Mammary epithelial cell (primary cell): ENCODE measurements at places on chromosomes 11 and 22. TPM values are rescaled to one million over a fixed set of nuclear protein-coding genes. Genes with fewer than 3 reads are reported as not detected.
A peak's percentile ranks its signal among the peaks of the same experiment; 100 is the strongest.

Gene OR51B5
- not detected for polyA plus RNA-seq

Gene FOLR1
- polyA plus RNA-seq = 2.1 TPM

Gene BTG4
- polyA plus RNA-seq = 0.23 TPM

Gene GSTT2B
- polyA plus RNA-seq = 3.4 TPM

Gene BDNF
- polyA plus RNA-seq = 0.74 TPM

Gene YAP1
- polyA plus RNA-seq = 124 TPM

DNA sequence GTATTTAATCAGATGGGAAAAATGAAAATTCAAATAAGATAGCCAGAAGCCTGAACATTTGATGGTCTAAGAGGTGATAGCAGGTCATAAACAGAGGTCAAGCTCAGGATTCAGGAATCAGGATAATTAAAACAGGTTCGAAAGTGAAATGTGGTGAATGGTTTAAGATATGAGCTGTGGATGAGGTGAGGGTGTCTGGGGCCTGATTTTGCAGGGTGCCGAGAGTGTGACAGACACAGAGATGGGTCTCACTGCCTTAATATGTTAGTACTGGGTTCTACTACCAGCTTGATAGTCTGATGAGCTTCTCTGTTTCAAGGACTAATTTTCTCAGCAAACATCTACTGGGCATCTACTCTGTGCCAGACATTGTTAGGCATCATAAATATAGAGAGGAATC is 19.9 kb upstream of the EMSY start:
- no peak for DNase-seq

- DNase-seq = no peak
These were observed 17.8 kb upstream of the ST3GAL4 start for GRCh38 chr11:126337474-126338241.

DNA sequence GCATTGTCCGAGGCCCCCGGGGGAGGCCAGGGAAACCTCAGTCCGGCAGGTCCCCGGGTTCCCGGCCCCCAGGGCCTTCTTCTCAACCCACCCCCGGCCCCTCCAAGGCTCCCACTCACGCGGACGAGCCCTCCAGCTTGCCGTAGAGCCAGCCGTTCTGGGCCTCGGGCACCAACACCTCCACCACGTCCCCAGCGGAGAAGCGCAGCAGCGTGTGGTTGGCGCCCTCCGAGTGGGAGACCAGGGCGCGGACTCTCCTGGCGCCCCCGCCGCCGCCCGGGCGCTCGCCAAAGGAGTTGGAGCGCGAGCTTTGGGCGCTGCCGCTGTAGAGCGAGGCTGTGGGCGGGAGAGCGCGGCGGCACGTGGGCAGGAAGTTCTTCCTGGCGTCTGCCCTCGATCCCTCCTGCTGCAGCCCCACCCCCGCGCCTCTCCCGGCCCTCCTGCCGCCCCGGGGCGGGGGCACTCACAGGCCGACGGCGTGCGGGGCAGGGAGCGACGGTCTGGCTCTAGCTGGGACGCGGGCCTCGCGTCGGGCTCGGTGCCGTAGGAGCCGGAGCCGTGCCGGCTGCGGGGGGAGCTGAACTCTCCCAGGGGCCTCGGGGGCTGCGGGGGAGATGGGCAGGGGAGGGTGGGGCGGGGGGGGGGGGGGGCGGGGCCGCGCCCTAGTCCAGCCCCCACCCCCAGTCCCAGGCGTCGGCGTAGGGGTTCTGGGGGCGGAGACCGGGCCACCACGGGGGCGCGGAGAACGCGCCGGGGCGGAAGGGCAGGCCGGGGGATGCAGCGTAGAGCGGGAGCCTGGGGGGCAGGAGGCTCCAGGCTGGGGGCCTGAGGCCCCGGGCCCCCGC is 4.9 kb upstream of the SLC16A8 start:
- peak; percentile 45 for DNase-seq

- DNase-seq = no peak
These were observed 330.4 kb downstream of the TMEM135 start for GRCh38 chr11:87368151-87368550.

GRCh38 chr11:12922418-12922817 is 86.7 kb upstream of the RASSF10 start:
- DNase-seq = peak; percentile 19

- DNase-seq = no peak
These were observed 9.7 kb upstream of the UBASH3B start for GRCh38 chr11:122645847-122646246.

DNA sequence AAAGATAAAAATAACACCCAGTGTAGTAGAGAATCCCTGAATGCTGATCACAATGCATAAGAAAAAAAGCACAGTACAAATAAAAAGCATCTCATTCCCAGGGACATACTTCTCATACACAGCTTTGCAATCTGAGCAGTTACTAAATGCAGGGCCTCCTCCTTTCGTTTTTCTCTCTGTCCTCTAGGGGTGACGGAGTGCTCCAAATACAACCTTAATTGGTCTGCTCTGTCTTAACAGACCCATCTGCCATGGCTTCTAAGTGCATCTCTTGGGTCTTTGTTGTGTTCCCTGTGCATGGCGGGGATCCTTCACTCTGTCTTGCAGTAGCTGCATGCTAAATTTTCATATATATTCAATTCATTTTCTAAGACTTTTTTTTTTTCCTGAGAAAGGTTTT is 1114.2 kb upstream of the RAG2 start:
- no peak for DNase-seq

DNA sequence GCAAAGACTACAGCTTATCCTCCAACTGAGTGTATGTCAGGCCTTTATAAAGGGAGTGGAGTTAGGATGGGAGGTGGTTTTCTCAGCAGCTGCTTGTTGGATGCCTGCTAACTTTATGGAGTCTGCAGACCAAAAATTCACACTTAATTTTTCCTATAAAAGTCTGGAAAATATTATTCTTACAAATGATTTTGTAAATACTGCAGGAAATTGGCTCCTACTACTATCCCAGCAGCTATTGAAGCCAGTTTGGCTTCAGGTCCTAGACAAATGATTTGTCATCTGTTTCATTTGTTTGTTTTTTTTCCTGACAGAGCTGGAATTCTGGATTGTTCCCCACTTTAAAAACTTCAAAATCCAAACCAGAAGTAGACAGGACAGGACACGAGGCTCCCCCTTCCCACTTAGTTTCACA is 292.5 kb downstream of the TMEM135 start:
- DNase-seq = no peak

GRCh38 chr11:16853266-16853665 is 114.8 kb downstream of the C11orf58 start:
- no peak for DNase-seq

GRCh38 chr11:122293296-122294023 is 177.4 kb upstream of the BLID start:
- peak; percentile 5 for DNase-seq

DNA sequence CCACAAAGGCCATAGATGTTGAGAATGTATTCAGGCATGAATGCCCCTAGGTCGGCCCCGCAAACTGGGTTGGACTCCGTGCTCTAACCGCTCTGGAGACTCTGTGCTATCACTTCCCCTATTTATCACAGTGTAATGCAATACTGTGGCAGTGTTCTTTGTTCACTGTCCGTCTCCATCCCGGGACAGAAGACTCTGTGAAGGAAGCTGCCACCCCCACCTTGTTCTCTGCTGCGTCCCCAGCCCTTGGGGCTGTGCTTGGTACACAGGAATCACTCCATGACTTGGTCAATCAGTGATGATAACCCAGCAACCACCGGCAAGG is 57.6 kb downstream of the TSPAN18 start:
- no peak for DNase-seq

DNA sequence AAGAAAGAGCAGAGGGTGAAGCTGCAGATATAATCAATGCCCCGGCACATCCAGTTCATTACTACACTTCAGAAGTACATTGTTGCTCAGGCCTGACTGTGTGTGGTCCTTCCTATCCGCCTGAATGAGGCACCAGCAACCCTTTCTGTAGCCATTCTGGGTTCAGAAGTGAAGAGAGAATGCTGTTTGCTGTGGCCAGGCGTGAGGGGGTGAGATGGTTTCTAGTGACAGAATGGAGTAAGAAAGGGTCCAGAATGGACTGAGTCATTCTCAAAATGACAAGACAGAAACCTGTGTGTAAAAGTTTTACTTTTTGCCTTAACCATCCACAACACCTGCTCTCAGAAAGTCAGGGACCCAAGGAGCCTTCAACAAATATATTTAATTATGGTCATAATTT is 334.8 kb downstream of the GUCY1A2 start:
- DNase-seq = no peak

DNA sequence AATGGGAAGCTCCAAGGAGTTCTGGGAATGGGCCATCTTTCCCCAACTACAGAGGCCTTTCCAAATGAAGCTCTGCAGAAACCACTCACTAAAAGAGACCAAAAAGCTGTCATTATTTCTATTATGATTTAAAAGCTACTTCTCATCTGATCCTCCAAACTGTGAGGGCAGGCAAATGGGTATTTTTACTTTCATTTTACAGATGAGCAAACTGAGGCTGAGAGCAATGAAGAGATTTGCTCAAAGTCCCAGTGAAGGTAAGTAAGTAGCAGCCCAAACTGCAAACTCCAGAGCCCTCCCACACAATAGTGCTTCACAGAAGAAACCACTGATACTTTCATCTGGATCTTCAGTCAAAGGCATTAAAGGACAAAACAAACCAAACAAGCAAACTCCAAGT is 1.4 kb downstream of the RSPH14 start:
- DNase-seq = no peak

DNA sequence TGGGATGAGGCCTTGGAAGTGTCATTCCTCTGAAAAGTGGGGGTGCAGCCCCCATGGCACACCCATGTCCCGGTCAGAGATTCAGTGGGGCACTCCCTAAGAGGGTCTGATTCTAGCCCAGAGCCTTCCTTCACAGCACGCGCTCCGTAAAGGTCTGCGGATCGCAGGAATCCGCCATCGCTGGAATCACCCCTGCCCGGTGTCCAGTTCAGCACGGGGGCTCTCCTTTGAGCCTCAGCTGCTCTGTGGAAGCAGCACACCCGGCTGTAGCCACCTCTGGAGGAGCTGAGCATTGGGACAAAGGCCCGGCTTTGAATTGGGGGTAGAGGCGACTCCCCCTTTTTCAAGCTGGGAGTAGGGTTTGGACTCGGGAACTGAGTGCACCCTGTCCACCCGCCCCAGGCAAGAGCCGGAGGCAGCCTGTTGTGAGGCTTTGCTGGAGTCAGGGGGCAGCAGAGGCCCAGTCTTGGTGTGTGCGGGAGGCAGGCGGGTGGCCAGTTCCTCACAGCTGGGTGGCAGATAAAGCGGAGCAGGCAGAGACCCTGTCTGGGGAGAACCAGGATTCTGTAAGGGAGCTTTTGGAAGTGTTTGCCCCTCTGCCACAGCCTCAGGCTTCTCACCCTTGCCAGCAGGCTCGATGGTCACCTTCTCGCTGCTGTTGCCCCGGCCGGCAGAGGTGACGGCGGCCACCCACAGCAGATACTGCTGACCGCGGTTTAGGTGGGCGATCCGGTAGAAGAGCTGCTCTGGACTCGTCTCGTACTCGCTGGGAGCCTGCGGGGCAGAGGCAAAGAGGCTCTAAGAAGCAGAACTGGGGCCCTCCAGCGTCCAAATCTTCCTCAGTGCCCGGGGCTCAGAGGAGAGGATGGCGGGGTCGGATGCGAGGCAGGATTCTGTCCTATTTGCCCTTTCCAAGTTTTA is 115.9 kb downstream of the CEP164 start:
- no peak for DNase-seq

- DNase-seq = no peak
These were observed 152.9 kb downstream of the CACNA1I start for GRCh38 chr22:39723463-39723862.

GRCh38 chr11:3964056-3964455 is 108.6 kb downstream of the STIM1 start:
- no peak for DNase-seq

DNA sequence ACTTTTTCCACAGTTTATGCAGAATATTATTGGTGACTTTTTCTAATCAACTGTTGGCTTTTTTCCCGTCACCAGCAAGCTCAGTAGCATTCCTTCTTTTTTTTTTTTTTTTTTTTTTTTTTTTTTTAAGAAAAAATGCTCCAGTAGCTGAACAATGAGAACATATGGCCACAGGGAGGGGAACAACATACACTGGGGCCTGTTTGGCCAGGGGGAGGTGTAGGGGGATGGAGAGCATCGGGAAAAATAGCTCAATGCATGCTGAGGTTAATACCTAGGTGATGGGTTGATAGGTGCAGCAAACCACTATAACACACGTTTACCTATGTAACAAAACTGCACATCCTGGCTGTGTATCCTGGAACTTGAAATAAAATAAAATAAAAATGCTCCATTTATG is 82.5 kb downstream of the ARHGAP42 start:
- DNase-seq = no peak

DNA sequence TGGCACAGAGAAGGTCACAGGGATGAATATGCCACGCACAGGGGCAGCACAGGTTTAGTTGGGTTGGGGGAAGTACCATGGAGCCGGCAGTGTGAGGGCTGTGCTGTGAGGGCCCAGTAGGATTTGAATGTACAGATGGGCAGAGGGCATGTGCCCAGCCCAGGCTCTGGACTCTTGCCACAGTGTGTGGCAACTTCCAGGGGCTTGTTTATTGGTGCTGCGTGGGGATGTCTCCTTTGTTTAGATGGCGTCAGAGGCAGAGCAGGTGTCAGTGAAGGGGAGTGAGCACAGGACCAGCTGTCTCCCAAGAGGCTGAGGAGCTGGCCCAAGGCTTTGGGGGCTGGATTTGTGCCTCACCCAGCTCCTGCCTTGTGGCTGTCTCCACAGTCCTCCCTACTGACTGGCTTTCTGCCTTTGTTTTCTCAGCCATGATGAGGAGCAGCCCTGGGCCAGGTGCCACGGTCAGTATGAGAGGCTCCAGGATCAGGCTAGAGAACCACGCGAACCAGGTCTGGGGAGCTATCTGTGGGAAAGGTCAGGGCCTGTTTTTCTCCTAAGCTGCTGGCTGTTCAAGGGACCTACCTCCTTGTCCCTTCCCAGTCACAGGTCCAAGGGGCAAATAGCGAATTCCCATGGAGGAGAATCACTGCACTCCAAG is 21.9 kb downstream of the SUN2 start:
- DNase-seq = no peak

GRCh38 chr11:61071208-61071681 is 31.0 kb upstream of the CD5 start:
- DNase-seq = no peak

DNA sequence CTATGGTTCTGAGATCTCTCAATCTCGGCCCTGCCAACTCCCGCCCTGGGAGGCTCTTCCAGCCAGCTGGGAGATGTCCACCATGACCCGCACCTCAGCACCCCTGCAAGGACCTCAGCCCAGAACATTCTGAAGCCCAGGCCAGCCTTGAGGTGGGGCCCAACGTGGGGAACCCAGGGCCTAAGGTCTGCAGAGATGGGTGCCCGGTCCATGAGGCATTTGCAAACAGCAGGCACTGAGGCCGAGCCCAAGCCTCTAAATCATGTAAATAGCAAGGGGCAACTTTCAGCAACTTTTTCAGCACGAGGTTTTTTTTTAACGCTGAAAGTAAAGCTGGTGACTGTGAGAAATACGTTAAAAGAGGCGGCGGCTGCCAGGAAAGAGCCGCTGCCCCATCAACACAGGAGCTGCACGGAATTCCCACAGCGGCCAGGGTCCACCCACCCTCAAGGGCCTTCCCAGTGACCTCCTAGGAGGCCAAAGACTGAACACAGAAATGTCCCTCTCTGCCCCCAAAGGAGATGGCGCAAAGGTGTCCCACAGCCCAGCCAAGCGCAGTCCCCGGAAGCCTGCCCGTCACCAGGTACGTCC is 46.9 kb downstream of the BRD1 start:
- no peak for DNase-seq
